ENCODE measurements at places on chromosomes 2 and 18.

GRCh38 chr2:30583204-30583749, 136.2 kb downstream of the LCLAT1 start:
- no peak for DNase-seq

DNA sequence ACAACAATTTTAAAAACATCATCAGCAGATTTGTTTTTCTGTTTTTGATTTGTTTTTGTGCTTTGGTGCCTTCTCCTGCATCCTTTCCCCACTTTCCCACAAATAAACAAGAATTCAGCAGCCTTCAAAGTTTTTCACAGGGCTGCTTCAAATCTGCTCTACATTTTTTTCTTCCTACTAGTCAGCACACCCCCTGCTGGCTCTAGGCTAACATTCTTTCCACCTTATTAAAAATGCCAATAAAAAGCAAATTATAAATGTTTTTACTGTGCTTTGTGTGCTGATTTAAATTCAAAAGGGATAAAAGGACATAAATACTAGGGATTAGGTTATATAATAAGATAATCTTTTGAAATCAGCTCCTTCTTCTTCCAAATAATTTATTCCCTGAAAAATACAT, 6.2 kb upstream of the CNTNAP5 start:
- no peak for DNase-seq

- no peak for DNase-seq
Observed at GRCh38 chr2:64869126-64869525, 120.1 kb upstream of the SLC1A4 start.

DNA sequence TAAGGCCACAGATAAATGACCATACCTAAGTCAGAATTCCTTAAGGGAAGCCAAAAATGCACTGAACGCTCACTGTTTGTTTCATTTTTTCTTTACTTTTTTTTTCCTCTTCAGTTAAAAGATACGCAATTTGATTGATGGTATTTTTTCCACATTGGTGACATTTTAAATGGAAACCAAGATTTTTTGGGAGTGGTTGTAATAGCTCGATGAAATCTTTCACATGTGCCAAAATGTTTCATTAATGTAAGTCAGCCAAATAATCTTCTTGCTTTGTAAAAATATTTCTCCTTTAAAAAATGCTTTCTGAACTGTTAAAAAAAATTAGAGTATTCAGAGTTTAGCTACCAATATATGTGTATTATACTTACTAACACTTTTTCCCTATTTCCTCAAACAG, 339.8 kb downstream of the ZEB2 start:
- DNase-seq, result no peak

GRCh38 chr18:5611221-5611620, 67.4 kb upstream of the EPB41L3 start:
- DNase-seq, result no peak

GRCh38 chr2:203914546-203915182, 21.9 kb upstream of the ICOS start:
- DNase-seq, result no peak

- no peak for DNase-seq
Observed at GRCh38 chr2:214519258-214519818, 108.5 kb downstream of the VWC2L start.

DNA sequence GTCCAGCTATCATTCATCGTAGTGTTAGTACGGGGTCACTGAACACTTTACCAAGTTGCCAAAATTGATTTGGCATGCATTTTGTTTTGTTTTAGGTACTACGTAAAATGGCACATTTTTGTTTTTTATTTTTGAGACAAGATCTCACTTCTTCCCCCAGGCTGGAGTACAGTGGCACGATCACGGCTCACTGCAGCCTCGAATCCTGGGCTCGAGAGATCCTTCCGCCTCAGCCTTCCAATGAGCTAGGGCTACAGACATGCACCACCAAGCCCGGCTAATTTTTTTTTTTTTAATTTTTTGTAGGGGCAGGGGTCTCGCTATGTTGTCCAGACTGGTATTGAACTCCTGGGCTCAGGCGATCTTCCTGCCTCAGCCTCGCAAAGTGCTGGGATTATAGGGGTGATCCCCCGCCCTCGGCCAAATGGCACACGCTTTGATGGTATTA, 786 bp downstream of the TAF1B start:
- peak; percentile 47 for DNase-seq

DNA sequence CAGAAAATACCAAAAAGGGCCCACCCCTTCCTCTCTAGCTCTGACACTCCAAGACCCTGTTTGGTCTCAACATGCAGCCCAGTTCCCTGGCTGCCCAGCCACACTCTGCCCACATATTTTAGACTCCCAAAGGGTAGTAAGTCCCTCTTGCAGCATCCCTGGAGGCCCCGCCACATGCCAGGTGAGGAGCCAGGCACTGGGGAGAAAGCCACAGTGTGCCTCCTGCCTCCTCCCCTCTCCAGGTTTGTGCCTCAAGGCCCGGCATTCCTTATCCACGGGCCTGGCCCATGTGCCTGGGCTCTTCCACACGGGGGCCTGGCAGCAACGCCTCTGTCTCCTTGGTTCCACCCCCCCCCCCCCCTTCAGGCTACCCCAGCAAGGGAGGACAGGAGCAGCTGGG, 75.5 kb downstream of the HS1BP3 start:
- no peak for DNase-seq

GRCh38 chr2:59816075-59816474, 737.4 kb downstream of the BCL11A start:
- DNase-seq, result no peak

DNA sequence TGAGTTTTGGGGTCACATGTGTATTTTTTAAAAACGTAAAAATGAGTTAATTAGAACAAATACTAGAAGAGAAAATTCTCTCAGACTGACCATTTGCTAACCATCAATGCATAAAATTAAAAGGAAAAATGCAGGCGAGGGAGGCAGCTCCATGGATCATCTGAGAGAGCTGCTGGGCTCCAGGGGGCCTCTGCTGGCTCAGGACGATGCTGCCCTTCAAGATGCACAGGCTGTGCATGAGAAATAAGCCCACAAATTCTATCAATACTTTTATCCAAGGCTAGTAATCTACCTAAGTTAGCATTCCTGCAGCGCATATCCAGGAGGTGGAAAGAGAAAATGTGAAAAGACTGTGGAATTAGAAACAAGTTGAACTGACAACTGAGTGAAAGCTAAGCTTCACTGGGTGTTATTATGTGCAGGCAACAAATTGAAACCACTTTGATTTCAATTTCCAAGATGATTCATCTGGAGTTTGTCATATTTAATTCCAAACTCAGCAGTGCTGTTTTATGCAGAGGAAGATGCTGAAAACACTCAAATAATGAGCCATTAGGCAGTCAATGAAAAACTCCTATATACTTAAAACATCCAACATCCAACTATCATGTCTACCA, 261.1 kb downstream of the NBAS start:
- DNase-seq, result no peak

DNA sequence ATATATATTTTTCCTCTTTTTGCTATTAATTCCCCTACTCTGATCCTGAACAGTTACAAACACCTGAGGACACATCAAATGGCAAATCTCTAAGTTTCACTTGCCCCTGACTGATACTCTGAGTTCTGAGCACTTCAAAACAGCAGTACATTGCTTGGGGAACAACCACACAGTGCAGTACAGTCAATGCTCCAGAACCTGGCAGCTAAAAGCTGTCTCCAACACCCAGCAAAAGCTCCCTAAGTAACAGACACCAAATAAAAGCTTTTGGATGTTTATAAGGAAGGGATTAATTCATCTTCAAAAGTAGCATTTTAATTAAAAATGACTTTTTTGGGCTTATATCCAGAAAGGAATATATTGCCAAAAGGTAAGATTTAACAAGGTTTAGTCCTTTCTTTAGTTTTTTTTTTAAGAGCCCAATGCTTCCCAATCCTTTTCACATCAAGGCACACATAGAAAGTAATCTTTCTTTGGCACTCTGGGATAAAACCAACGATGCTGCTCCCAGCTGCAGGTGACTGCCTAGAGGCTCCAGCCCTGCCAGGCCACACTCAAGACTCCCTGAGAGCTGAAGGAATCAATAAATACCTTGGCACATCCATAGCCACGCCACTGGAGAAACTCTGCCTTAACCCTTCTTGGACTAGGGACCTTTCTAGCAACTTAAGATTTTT, 164.9 kb upstream of the ZFP36L2 start:
- DNase-seq, result no peak

- DNase-seq, result no peak
Observed at GRCh38 chr2:174535083-174535482, 48.3 kb upstream of the GPR155 start.

DNA sequence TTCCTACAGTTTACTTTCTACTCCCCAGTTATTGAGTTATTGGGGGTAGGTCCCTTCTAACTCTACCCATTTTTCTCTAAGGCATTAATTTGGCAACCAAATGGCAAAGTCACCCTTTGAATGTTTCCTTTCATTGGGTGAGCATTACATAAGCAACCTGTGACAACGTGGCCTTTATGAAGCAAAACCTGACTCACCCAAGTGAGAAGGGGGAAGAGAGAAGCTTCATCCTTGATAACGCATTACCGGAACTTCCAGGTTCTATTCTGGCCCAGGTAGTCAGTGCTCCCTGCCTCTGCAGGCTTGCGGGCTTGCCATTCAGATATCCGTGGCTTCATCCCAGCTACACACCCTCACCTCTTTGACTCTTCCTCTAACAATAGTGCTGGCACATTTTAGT, 39.1 kb upstream of the FAM124B start:
- DNase-seq, result no peak

DNA sequence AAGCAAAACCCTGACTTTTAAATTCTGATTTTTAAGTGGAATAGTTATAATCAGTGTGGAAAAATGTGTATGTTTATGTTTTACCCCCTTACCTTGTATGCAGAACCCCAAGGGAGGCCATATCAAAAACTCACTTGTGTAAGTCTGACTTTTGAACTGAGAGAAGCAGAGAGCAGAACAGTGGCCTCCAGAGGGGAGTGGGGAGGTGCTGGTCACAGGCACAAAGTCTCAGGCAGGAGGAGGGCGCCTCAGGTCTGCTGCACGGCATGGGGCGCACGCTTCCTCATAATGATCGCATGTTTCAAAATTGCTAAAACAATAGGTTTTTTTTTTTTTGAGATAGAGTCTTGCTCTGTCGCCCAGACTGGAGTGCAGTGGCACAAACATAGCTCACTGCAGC, 127.8 kb downstream of the TPO start:
- DNase-seq, result no peak

GRCh38 chr18:75782204-75782603, 354.7 kb upstream of the SMIM21 start:
- DNase-seq, result no peak

- no peak for DNase-seq
Observed at GRCh38 chr2:200179151-200179550, 127.3 kb upstream of the SPATS2L start.

DNA sequence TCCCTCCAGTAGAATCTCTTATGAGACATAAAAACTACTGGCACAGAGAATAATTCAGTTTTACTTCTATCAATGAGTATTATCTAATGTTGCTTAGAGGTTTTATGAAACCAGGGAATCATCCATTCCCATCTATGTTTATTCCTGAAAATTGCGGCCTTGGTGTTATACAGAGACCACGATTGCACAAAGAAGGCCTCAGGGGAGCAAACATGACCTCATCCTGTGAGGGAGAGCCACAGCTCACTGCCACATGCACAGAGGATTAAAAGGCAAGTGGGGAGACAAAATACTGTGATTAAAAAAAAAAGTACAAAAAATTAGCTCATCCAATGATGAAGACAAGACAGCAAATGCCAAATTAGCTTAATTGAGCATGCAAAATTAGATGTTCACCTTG, 111.8 kb upstream of the SLC35G4 start:
- DNase-seq, result no peak

GRCh38 chr2:62794791-62795190, 89.3 kb downstream of the EHBP1 start:
- DNase-seq, result no peak

DNA sequence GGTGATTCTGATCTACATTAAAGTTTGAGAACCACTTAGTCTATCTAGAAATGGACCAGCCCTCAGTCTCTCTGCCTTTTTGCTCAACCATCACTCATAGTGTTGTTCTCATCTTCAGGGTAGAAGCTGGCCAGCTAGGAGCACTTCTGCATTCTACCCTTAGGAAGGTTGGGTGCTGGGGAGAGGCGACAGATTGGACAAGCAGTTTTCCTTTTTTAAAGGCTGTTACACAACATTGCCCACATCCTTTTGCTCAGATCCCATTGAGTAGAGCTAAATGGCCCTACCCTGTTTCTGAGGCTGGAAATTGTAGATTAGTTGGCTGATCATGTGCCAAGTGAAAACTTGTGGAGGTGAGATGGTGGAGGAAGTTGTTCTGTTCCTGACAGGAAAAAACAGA, 35.6 kb downstream of the OSBPL6 start:
- no peak for DNase-seq

DNA sequence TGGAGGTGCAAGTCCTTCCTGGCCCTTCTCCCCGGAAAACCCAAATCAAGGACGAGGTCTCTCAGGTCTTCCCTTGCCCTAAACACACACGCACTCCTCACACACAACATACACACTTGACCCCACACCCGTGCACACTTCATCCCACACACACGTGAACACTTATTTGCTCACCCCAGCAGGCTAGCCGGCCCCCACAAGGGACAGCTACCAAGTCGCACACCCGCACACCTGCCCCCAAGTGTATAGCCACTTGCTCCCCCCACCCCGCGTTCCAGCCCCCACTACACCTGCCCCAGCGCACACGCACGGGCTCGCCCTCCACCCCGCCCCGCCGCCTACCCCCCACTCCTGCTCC, 359 bp downstream of the TGFBRAP1 start:
- DNase-seq, result no peak

GRCh38 chr2:218081695-218082094, 12.6 kb downstream of the RUFY4 start:
- no peak for DNase-seq

GRCh38 chr2:26574900-26575560, 66.1 kb downstream of the CIB4 start:
- no peak for DNase-seq

DNA sequence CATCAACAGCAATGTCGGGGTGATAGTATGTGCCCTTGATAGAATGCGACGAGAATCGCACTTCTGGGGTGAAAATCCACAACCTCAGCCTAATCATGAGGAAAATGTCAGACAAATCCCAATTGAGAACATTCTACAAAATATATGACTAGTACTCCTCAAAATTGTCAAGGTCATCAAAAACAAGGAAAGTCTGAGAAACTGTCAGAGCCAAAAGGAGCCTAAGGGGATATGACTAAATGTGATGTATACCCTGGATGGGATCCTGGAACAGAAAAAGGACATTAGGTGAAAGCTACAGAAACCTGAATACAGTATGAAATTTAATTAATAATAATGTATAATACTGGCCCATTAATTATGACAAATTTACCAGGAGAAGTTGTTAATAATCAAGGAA, 7.6 kb upstream of the CACNB4 start:
- DNase-seq, result no peak

- DNase-seq, result no peak
Observed at GRCh38 chr2:176833671-176834070, 378.9 kb upstream of the HNRNPA3 start.

DNA sequence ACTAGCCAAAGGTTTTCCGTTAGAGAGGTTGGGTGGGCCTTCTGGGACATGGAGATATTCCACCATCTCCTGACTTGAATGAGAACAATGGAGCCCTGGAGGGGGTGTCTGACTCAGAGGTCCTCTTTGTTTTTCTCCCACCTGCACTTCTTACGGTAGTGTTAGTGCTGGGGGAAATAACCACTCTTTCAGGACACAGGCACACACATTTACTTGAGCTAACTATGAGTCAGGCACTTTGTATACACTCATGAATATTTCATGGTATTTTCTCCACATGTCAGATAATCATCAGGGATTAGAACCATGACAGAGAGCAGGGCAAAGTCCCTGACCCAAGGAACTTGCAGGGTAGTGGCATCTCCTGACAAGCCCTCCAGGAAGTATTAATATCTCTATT, 439.1 kb downstream of the TSN start:
- no peak for DNase-seq

- no peak for DNase-seq
Observed at GRCh38 chr2:68577183-68577582, 66.2 kb upstream of the PROKR1 start.

Data from NCI-H2227 treated with DMSO at 0.1 percent for 48 hours (cell line).